NCI-H1417 treated with DMSO at 0.1 percent for 48 hours (cell line): ENCODE measurements at places on chromosomes 13 and 19.

DNA sequence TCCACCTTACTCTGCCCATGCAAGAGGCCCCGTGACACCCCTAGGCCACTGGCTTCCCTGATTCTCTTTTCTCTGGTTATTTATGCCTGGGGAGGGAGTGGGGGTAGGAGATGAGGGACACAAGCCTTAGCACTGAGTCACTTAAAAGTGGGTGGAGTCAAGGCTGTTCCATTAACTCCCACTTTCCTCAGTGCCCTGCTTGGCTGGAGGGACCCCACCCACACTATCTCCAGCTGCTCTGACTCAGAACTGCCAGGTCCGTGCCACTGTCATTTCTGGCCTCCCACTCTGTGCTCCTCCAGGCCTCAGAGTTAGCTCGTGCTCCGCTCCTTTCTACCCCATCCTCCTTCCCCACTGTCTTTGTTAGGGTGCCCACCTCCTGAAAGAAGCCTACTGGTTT lies 113.4 kb upstream of the UQCRFS1 start:
- DNase-seq, result no peak

GRCh38 chr19:18558604-18559003 lies 934 bp downstream of the KXD1 start:
- DNase-seq, result no peak

DNA sequence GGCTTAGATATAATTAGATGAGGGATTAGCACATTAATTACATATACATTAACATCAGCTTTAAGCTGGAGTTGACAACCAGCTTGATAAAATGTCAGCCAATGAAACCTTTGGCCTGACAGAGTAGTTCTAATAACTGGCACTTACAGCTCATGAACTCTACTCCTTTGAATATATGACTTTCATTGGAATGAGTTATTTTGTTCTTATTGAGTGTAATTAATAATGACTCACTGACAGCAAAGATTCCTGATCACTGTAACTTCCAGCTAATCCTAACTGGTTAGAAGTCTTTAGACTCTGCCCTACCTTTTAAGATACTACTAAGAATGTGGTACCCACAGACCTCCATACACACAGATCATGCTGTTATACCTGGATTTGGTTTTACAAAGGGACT lies 41.0 kb downstream of the EFNB2 start:
- no peak for DNase-seq

GRCh38 chr19:15181394-15181793 lies 19.4 kb downstream of the NOTCH3 start:
- DNase-seq, result no peak

GRCh38 chr19:50173127-50173526 lies 10.0 kb upstream of the IZUMO2 start:
- no peak for DNase-seq

GRCh38 chr19:35351411-35352176 lies 3.9 kb downstream of the FFAR1 start:
- DNase-seq, result no peak

GRCh38 chr19:3771906-3772455 lies at the start of gene RAX2:
Gene RAX2, minus strand, starts transcription at chr19:3772228. Its CDS starts 486 bp downstream, at chr19:3771742.
- no peak for DNase-seq

- DNase-seq, result no peak
Measured at GRCh38 chr19:47609906-47610894, 1.3 kb downstream of the BICRA start.

GRCh38 chr13:113491418-113491883 lies 940 bp upstream of the DCUN1D2 start:
- no peak for DNase-seq

DNA sequence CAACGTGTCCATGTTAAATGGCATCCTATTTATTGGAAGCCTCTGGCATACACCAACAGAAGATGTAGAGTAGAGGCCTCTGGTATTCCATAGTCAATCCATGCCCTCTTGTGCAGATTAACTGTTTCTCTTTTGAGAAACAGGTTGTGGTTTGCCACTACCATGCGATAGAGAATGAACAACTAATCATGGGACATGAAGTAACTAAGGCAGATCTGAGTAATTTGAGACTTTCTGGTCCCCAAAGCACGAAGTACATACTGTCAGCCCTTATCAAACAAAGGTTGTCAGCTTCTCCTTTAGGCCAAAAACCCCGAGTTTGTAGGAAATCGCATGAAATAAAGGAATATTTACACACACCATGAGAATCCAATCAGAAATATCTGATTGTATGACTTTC lies 3.6 kb downstream of the ZNF121 start:
- no peak for DNase-seq
